ENCODE measurements at places on chromosomes 1 and 21. TPM values are rescaled to one million over a fixed set of nuclear protein-coding genes. Genes with fewer than 3 reads are reported as not detected.

ALX3 gene
- total RNA-seq, result not detected

METTL18 gene
- total RNA-seq, result 9.5 TPM

TUFT1 gene
- 4.1 TPM for total RNA-seq

FCRL5 gene
- not detected for total RNA-seq

GBP3 gene
- total RNA-seq, result 9.0 TPM

CLDN14 gene
- 0.13 TPM for total RNA-seq

ADGRL4 gene
- 55.9 TPM for total RNA-seq

SCYL3 gene
- 8.9 TPM for total RNA-seq

NBPF10 gene
- 4.4 TPM for total RNA-seq

ARL8A gene
- total RNA-seq, result 25.2 TPM

FBXO44 gene
- total RNA-seq, result 8.9 TPM

AKNAD1 gene
- 0.56 TPM for total RNA-seq

SYCP1 gene
- not detected for total RNA-seq

MEX3A gene
- total RNA-seq, result 0.50 TPM

NOS1AP gene
- not detected for total RNA-seq

CLIC6 gene
- 0.13 TPM for total RNA-seq

CCDC17 gene
- total RNA-seq, result 0.53 TPM

LRRC3 gene
- total RNA-seq, result 0.25 TPM

GUCA2B gene
- total RNA-seq, result not detected

ACADM gene
- total RNA-seq, result 33.4 TPM

SPTA1 gene
- total RNA-seq, result under 0.01 TPM

CYP4A22 gene
- not detected for total RNA-seq

CLCA1 gene
- total RNA-seq, result not detected

KIF17 gene
- 0.19 TPM for total RNA-seq

ATP1A1 gene
- total RNA-seq, result 182 TPM

NR1I3 gene
- total RNA-seq, result not detected

OR10Z1 gene
- total RNA-seq, result not detected

All from aortic smooth muscle cell (primary cell).